ENCODE measurements at places on chromosomes 16 and 17.

GRCh38 chr16:72845322-72846020 is 202.5 kb downstream of the ZFHX3 start:
- no peak overlapping the region for H3K4me3 ChIP-seq
- peaks cover 61% of the 10 kb centered on the region for H3K4me1 ChIP-seq
- H3K27me3 ChIP-seq: no peaks in the 10 kb centered on the region
- H3K36me3 ChIP-seq: no peaks in the 10 kb centered on the region
- peak overlapping the region; percentile 98 for H3K27ac ChIP-seq

GRCh38 chr16:84532291-84532724 is 27.8 kb upstream of the MEAK7 start:
- peaks cover 26% of the 10 kb centered on the region for H3K4me1 ChIP-seq
- H3K36me3 ChIP-seq: no peaks in the 10 kb centered on the region
- peak overlapping the region; percentile 58 for H3K27ac ChIP-seq
- H3K4me3 ChIP-seq: no peak overlapping the region
- no peak for DNase-seq
- no peaks in the 10 kb centered on the region for H3K27me3 ChIP-seq

- DNase-seq: peak; percentile 72
- H3K27ac ChIP-seq: no peak overlapping the region
- H3K27me3 ChIP-seq: peaks cover 3% of the 10 kb centered on the region
- H3K36me3 ChIP-seq: no peaks in the 10 kb centered on the region
Observed at GRCh38 chr16:31215287-31216162, 1.4 kb downstream of the PYDC1 start.

- H3K27ac ChIP-seq: peak overlapping the region; percentile 14
- H3K4me3 ChIP-seq: no peak overlapping the region
- H3K4me1 ChIP-seq: no peaks in the 10 kb centered on the region
- no peak for DNase-seq
- H3K27me3 ChIP-seq: no peaks in the 10 kb centered on the region
Observed at GRCh38 chr16:57522960-57523359, 13.4 kb downstream of the CCDC102A start.

DNA sequence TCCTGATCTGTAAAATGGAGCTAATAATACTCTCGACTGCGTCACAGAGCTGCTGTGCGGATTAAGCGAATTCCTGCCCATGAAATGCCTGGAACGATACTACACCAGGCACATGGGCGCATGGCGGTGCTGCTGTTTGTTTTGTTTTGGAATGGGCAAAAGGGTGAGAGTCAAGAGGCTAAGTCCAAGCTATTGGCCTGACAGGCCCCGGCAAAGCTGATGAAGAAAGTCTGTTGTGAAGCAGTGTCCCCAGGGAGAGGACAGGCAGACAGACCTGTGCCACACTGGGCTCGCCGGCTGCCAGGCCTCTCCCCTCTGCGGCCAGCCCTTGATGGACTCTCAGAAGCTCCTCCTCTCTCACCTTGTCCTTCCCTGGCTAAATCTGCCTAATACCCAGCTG is 31.3 kb upstream of the RASD1 start:
- H3K27me3 ChIP-seq: no peaks in the 10 kb centered on the region
- H3K4me1 ChIP-seq: no peaks in the 10 kb centered on the region
- H3K36me3 ChIP-seq: no peaks in the 10 kb centered on the region
- no peak overlapping the region for H3K4me3 ChIP-seq
- no peak for DNase-seq

DNA sequence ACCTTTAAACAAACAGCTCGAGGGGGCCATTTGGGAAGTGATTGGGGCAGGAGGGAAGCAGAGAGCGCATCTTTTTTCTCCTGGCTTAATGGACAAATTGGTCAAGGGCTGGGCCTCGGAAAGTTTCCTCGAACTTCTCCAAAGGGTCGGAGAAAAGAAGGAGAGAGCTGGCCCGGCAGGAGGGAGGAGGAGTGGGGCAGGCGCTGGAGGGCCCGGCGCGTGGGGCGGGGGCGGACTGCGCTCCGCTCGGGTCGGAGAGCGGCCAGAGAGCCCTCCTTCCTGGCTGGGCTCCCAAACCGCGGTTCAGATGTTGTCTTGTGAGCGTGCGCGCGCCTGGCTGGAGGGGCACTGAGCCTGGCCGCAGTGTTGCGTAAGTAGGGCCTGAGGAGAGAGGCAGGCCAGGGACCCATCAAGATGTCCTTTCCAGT is 1.2 kb downstream of the MMP2 start:
- peak overlapping the region; percentile 84 for H3K4me3 ChIP-seq
- peak; percentile 60 for DNase-seq
- H3K36me3 ChIP-seq: peaks cover 27% of the 10 kb centered on the region
- H3K4me1 ChIP-seq: peaks cover 8% of the 10 kb centered on the region
- H3K27me3 ChIP-seq: no peaks in the 10 kb centered on the region

- no peak overlapping the region for H3K27ac ChIP-seq
- DNase-seq: no peak
- no peak overlapping the region for H3K4me3 ChIP-seq
- no peaks in the 10 kb centered on the region for H3K4me1 ChIP-seq
Observed at GRCh38 chr17:74296548-74296936, 22.5 kb downstream of the DNAI2 start.

GRCh38 chr16:64696866-64697265 is 425.0 kb downstream of the CDH11 start:
- no peaks in the 10 kb centered on the region for H3K36me3 ChIP-seq
- no peak overlapping the region for H3K4me3 ChIP-seq
- H3K27ac ChIP-seq: no peak overlapping the region

DNA sequence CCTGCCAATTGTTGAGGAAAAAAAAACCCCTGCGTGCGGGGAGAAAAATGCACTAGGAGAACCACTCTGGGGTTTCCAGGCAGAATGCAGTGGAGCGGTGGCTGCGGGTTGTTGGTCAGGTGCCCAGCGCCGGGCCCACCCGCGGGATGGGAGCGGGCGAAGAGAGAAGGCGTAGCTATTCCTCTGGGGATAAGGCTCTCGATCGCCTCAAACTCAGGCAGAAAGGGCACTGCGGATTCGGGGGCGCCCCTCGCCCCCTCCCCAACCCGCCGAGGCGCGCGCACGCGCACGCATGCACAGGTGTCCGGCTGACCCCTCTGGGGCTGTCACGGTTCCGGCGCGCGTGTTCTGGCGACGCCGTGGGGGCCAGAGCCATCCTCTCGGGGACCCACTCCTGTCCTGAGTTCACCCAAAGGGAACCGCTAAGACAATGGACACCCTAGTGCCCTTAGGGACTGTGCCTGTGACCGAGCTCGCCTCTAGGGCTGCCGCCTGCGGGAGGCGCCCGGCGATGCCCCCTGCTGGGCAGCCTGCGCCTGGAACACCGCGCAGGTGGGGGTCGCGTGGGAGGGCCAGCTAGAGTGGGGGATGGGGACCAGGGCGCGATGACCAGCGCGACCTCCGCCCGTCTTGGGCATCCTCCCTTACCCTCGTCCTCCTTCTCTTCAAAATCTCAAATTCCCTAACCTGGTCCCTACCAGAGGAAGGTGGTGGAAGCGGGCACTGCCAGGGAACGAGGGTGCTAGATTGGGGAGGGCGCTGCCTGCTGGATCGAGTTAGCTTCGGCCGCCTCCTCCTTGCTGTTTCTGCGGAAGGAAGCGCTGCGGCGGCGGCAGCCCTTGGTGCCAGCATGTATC is 14.4 kb upstream of the CBX8 start:
- H3K4me1 ChIP-seq: peaks cover 23% of the 10 kb centered on the region
- no peak overlapping the region for H3K27ac ChIP-seq
- no peak for DNase-seq

- no peak overlapping the region for H3K27ac ChIP-seq
- DNase-seq: no peak
- no peaks in the 10 kb centered on the region for H3K36me3 ChIP-seq
- H3K4me1 ChIP-seq: no peaks in the 10 kb centered on the region
- no peaks in the 10 kb centered on the region for H3K27me3 ChIP-seq
Observed at GRCh38 chr17:72030067-72030899, 90.5 kb upstream of the SOX9 start.

- DNase-seq: no peak
- no peak overlapping the region for H3K27ac ChIP-seq
- H3K36me3 ChIP-seq: no peaks in the 10 kb centered on the region
- H3K4me1 ChIP-seq: no peaks in the 10 kb centered on the region
Observed at GRCh38 chr17:68176718-68177117, 71.1 kb upstream of the AMZ2 start.

GRCh38 chr17:82961366-82962162 is 117.8 kb upstream of the METRNL start:
- DNase-seq: no peak
- no peaks in the 10 kb centered on the region for H3K4me1 ChIP-seq
- no peak overlapping the region for H3K4me3 ChIP-seq
- H3K36me3 ChIP-seq: no peaks in the 10 kb centered on the region
- H3K27ac ChIP-seq: no peak overlapping the region

- DNase-seq: no peak
- peaks cover 73% of the 10 kb centered on the region for H3K36me3 ChIP-seq
- no peaks in the 10 kb centered on the region for H3K27me3 ChIP-seq
- no peak overlapping the region for H3K27ac ChIP-seq
- H3K4me1 ChIP-seq: no peaks in the 10 kb centered on the region
- no peak overlapping the region for H3K4me3 ChIP-seq
Observed at GRCh38 chr17:37476431-37477120, 13.1 kb upstream of the DUSP14 start.

DNA sequence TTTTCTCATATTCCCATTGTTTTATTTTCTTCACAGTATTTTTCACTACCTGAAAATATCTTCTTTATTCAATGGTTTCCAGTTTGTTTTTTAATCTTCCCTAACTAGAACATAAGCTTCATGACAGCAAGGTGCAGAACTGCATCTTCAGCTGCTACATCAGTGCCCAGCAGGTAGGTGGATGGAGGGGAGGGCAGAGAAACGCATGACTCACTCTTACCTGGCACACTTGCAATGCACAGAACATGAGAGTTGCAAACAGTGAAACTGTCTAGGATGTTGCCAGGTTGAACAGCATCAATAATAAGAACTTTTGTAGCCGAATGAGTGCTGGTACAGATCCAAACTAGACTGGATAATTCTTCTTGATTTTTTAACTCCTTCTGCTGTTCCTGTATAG is 127.1 kb downstream of the SPAG9 start:
- H3K4me1 ChIP-seq: no peaks in the 10 kb centered on the region
- no peaks in the 10 kb centered on the region for H3K27me3 ChIP-seq
- peaks cover 80% of the 10 kb centered on the region for H3K36me3 ChIP-seq
- no peak overlapping the region for H3K27ac ChIP-seq
- no peak overlapping the region for H3K4me3 ChIP-seq

GRCh38 chr16:15829460-15829859 is 27.4 kb downstream of the MYH11 start:
- peaks cover 51% of the 10 kb centered on the region for H3K36me3 ChIP-seq
- H3K27ac ChIP-seq: peak overlapping the region; percentile 90
- no peaks in the 10 kb centered on the region for H3K27me3 ChIP-seq
- DNase-seq: peak; percentile 69
- H3K4me1 ChIP-seq: peaks cover 36% of the 10 kb centered on the region

DNA sequence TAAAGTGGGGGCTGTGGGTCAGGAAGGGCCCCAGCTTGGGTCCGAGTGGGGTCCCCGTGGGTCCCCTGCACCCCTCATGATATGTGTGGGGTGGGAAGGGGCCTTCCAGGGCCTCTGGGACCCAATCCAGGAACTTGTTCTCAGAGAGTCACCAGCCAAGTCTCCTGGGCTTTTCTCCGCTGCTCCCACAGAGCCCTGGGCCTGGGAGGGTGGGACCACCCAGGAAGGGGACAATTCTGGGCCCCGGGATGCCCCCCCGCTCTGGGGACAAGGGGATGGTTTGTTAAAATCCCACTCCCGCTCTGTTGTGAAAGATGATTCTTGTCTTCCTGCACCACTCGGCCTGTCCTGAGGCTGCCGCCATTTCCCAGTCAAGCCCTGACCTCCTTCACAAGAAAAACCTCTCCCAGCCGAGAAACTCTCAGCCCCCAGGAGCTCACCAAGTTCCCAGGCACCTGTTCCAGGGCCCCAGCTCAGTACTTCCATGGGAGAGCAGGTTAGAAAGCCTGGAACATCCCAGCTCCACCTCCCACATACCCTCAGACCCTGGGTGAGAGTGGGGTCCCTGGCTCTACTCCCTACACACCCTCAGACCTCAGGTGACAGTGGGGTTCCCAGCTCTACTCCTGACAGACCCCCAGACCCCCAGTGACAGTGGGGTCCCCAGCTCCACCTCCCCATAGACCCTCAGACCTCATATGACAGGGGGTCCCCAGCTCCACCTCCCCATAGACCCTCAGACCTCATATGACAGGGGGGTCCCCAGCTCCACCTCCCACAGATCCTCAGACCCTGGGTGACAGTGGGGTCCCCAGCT is 75.1 kb downstream of the METRNL start:
- no peak overlapping the region for H3K4me3 ChIP-seq
- no peaks in the 10 kb centered on the region for H3K27me3 ChIP-seq
- no peak overlapping the region for H3K27ac ChIP-seq
- H3K4me1 ChIP-seq: no peaks in the 10 kb centered on the region

- H3K36me3 ChIP-seq: peaks cover 5% of the 10 kb centered on the region
- H3K4me3 ChIP-seq: no peak overlapping the region
- H3K4me1 ChIP-seq: peaks cover 24% of the 10 kb centered on the region
Observed at GRCh38 chr17:75115555-75115954, 5.8 kb downstream of the ARMC7 start.

DNA sequence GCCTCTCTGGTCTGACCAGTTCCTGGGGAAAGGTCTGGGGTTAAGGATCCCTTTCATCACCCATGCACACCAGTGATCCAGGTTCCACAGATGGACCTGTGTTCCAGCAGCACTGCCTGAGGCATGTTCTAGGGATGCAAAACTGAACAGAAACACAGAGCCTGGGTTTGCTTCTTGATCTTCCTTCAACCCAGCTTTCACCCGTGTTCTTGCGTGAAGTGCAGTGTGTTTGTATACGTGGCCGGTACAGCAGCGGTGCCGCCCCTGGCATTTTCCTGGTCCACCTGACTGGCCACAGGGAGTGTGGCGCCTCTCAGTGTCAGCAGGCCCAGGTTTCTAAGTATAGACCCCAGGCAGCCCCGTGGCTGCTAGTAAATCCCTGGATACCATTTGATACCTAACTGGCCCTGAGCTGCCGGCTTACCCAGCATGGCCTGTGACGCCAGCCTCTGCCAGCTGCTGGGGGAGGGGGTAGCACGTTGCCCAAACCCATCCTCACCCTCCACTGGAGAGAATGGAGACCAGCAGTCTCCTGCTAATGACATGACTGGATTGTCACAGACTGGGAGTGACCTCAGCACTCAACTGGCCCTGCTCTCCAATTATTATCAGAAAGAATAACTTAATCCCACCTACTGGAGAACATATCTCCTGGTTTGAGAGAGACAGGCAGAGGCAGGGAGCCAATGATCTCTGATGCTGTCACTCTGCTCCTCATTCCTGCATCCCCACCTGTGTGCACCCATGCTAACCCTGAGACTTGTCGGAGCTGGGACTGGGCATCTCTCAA is 59.2 kb upstream of the LGALS9 start:
- H3K4me1 ChIP-seq: no peaks in the 10 kb centered on the region
- H3K27ac ChIP-seq: no peak overlapping the region
- no peak overlapping the region for H3K4me3 ChIP-seq
- H3K27me3 ChIP-seq: no peaks in the 10 kb centered on the region

All from ascending aorta (tissue), 2 donors.